ENCODE measurements at places on chromosomes 1 and 21.

DNA sequence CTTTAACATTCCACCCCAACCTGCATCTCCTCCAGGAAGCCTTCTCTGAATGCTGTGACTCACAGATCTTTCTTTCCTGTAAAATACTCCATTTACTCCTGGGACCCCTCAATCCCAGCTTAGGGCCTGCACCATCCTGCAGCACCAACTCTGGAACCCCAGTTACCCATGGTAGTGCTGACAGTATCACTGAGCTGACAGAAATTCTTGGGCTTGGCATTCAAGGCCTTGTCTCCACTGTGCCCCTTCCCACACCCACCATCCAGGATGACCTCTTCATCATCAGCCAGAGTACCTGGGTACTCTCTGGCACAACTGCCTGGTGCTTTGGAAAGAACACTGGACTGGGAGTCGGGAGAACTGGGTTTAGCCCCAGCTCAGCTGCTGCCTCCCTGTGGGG lies 8.3 kb downstream of the CYB5RL start:
- DNase-seq, result no peak

DNA sequence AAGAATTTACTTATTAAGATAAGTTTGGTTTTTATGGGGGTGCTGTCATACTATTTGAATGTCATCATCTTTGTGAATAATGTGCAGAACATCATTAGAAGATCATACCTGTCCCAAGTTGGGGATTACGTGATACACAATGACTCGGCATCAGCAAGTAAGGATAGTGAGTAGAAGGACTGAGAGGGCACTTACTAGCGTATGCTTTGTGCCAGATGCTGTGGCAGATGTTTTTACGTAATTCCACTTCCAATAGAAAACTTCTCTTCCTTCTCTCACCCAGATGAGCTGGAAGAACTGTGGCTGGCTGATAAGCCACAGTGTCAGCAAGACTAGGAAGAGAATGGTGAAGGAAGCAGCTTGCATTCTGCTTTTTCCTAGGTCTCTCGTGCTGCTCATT lies 28.1 kb upstream of the TGFB2 start:
- no peak for DNase-seq

- no peak for DNase-seq
Measured at GRCh38 chr1:46370214-46370633, 23.9 kb upstream of the FAAH start.

DNA sequence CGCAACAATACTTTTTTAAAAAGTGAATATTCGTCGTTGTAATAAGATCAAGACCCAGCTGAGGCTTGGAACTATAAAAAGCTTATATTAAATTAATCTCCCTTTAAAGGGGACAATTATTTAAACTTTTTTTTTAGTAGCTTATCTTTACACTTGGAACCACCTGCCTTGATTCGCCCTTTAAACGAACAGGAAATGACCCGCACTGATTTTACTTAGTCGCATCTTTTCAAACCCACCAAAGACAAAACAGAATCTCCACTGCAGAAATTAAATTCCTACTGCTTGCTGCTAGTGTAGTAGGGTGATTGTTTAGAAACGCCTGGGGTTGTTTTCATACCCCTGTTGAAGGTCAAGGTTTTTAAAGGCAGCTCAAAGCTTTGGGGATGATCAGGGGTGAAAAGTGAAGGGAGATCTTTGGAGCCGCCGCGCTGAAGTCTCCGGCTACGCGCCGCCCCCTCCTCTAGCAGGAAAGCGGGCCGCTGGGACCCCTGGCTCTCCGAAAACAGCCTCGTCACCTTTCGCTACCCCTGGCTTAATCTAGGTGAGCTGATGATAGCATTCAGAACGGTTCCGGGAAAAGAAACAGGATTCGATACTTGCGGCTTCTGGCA lies 163.4 kb downstream of the RUNX1 start:
- DNase-seq, result no peak

DNA sequence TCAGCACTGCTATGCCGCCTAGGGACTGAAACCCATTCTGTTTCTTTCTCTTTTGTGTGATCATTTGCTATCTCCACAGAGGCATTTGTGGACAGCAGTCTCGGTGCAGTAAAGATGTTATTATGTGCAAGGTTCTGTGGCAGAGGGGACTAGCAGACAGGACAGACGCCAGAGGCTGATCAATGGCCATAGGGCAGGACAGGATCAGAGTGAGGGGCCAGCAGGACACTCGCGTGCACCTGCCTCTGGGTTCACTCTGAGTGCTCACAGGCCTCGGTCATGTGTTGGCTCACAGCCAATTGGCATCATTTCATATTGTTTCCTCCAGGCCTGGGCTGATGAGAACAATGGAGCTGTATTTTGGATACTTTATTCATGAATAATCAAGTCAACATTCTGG lies 212.6 kb downstream of the TGFB2 start:
- DNase-seq, result no peak

- DNase-seq, result no peak
Measured at GRCh38 chr1:63912643-63913042, 138.8 kb downstream of the ROR1 start.

DNA sequence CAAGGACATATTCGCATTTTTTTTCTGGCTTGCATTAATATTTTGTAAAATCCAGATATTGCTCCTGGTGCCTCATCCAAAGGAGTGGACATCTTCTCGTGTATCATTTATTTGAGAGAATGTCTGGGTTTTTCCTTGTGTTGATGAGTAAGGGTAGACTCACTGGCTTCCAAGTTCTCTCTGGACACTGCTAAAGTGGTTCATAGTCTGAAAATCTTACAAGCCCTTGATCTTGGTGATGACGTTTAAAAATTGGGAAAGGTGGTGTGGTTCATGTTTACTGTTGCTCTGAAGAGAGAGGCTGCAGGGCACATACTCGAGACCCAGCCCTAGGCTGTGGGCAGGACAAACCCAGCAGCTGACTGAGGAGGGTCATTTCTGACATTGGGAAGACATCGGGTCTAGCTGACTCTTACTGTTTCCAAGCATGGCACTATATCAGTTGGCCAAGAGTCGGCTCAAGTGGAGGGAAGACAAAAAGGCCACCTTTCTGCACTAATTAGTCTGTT lies 296.2 kb downstream of the LMX1A start:
- DNase-seq, result no peak

DNA sequence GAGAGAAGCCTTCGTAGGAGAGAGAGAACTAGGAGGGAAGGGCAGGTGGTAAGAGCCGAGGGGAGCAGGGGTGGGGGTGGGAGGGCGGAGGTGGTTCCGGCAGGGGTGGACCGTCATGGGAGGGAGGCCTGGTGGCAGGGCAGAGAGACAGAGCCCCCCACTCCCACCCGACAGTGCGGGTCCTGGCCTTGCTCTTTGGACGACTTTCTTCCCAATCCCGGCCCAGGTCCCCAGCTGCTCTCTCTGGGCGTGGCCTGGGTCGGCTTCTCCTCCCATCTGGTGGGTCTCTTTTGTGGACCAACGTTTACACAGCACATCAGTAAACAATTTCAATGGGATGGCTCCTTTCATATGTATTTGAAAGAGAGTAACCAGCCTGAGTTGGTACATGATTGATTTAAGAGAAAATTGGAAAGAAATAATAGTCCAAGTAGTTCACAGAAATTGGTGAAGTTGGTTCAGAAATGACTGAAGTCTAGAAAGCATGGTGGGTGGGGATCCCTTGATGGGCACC lies 56.9 kb downstream of the LDLRAD2 start:
- DNase-seq, result no peak

GRCh38 chr1:12618661-12618964 lies 603 bp upstream of the DHRS3 start:
- no peak for DNase-seq

DNA sequence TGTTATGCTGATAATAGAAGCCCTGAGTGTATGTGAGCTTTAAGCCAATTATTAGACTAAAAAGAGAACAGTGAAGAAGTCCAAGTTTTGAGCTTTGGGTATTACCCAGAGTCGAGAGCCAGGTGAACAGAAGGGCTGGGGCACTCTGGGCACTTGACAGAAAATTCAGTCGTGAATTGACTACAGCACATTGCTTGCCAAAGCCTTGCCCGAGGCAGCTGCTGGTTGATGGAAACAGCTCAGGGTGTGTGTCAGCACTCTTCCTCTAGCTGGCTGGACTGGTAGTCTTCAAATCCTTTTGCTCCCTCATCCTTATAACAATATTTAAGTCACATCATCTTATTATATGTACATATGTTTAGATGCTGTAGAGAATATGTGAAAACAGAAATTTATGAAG lies 21.3 kb downstream of the PDE4B start:
- DNase-seq, result no peak

GRCh38 chr1:218584418-218585155 lies 239.5 kb downstream of the TGFB2 start:
- DNase-seq, result no peak

DNA sequence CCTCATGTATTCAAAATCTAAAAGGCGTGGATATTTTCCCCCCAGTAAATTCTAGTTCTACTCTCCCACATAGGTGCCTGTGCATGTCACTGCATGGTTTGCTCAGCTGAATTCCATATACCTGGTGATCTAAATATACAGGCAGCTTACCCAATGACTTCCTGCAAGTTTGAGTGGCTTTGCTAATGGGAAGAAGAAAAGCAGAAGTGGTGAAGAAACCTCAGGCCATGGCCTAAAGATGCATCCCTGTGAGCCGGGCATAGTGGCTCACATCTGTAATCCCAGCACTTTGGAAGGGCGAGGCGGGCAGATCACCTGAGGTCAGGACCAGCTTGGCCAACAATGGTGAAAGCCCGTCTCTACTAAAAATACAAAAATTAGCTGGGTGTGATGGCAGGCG lies 11.5 kb downstream of the SLC44A3 start:
- no peak for DNase-seq

DNA sequence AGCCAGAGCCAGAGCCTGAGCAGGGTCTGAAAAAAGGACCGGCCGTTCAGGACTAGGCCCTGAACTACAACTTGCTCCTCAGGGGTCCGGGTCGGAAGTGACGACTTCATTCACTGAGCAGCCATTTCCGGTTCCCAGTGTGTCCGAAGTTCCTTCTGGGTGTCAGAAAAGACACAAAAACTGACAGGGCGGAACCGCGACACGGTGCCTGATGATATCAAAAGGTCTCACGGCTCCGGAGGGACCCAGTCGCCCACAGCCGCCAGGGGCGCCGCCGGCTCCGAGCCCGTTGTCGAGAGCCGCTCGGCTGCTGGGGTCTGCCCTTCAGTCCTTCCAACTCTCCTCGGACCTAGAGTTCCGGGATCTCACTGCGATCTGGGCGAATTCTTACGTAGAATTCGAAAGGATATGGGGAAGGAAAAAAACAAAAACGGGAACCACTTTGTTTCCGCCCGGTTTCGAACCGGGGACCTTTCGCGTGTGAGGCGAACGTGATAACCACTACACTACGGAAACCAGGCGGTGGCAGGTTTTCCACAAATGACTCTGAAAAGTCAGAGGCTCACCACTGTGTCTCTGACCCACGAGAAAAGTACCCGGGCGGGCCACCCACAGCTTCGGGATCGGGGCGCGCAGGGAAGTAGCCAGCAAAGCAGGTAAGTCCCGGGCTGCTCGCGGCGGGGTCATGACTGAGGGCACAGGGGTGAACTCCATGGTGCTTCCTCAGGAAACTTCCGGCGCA lies 31.8 kb upstream of the CFAP126 start:
- DNase-seq, result peak; percentile 87

- DNase-seq, result no peak
Measured at GRCh38 chr1:235516862-235517446, 12.7 kb upstream of the B3GALNT2 start.

DNA sequence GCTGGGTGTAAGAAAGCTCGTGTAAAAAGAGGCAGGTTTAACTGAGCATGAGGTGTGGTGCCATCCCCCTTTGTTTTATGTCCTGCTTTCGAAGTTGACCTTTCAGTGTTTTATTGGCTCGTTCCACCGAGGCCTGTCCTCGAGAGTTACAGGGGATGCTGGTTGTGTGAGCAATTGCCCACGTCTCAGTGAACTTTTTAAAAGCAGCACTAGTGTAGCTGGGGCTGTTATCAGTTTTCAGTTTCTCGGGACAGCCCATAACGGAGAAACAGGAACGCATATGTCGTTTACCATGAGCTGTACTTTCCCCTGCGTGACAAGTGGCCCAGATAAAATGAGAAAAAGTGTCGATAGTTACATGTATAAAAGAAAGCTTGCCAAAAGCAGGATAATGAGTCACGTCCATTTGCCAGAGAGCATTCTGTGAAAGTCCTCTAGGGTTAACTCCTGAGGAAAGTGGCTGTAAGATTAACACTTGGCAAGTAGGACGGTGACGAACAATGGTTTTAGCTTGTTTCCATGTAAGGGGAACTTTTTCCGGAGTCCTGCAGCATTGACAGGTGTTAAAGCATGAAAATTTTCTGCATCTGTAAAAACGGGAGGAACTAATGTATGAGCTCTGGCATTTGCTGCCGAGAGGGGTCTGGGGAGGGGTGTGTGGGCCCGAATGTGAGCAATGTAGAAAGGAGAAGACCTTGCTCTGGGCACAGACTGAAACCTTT lies 7.8 kb upstream of the LRRC47 start:
- DNase-seq, result no peak

- DNase-seq, result no peak
Measured at GRCh38 chr1:68015369-68015768, 35.1 kb downstream of the DIRAS3 start.

DNA sequence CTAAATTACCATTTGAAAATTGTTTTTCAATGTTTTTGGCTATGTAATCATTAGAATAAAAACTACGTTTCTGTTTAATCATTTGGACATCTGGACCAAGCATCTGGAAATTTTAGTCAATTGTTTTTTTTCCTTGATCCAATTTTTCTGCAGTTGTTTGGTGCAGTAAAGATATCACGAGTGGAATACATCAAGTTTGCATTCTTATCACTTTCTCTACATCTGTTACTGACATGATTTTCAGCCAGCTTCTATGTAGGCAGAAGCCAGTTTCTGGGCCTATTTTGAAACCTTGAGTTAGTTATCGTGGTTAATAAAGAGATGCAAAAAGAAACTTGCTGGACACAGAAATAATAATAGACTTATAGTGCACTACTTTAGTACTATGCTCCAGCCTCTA lies 277.9 kb upstream of the ADAMTS5 start:
- no peak for DNase-seq

- no peak for DNase-seq
Measured at GRCh38 chr1:116820369-116820768, 66.1 kb downstream of the CD2 start.

- no peak for DNase-seq
Measured at GRCh38 chr1:9441451-9442133, 97.7 kb upstream of the SLC25A33 start.

GRCh38 chr1:225532240-225532944 lies 104.6 kb upstream of the LBR start:
- DNase-seq, result no peak
